IMR-90 (cell line): ENCODE measurements at places on chromosomes 5 and 9. TPM values are rescaled to one million over a fixed set of nuclear protein-coding genes. Genes with fewer than 3 reads are reported as not detected.

Gene NTMT1
- 88.1 and 108 TPM in 2 replicates for polyA plus RNA-seq

Gene WHRN
- polyA plus RNA-seq = 2.6 and 2.8 TPM in 2 replicates

Gene TAL2
- 0.26 TPM in 1 of 2 replicates, not detected in the other for polyA plus RNA-seq

Gene B4GALT7
- 79.6 and 80.5 TPM in 2 replicates for polyA plus RNA-seq

Gene TAF11L9
- not detected in 2 replicates for polyA plus RNA-seq

Gene EGR1
- 104 and 180 TPM in 2 replicates for polyA plus RNA-seq

Gene PTGES
- polyA plus RNA-seq = 6.3 TPM in 2 replicates

Gene RGMB
- polyA plus RNA-seq = 128 and 129 TPM in 2 replicates

Gene PFN3
- not detected in 2 replicates for polyA plus RNA-seq

Gene SPINK1
- polyA plus RNA-seq = not detected in 2 replicates

Gene GNA14
- polyA plus RNA-seq = 0.03 TPM in 1 of 2 replicates, not detected in the other

Gene TAF11L10
- polyA plus RNA-seq = not detected in 2 replicates

DNA sequence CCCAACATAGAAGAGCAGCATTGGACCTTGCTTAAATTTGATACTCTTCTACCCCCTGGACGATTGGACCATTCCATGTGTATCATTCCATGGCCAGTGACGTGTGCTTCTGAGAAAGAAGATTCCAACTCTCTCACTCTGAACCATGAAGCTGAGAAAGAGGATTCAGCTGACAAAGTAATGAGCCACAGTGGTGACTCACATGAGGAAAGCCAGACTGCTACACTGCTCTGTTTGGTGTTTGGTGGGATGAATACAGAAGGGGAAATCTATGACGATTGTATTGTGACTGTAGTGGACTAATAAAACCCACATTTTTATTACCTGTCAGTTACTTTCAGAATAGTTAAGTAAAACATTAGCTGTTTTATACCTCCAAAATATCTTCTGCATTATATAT lies 7.5 kb downstream of the HSPA5 start:
- H3K4me3 ChIP-seq = no peak overlapping the region
- H3K4me1 ChIP-seq = peaks cover 4% of the 10 kb centered on the region; the same call in 1 of the 2 replicates
- DNase-seq = peak; percentile 100
- peaks cover 36% of the 10 kb centered on the region for H3K36me3 ChIP-seq
- H3K27me3 ChIP-seq = no peaks in the 10 kb centered on the region

DNA sequence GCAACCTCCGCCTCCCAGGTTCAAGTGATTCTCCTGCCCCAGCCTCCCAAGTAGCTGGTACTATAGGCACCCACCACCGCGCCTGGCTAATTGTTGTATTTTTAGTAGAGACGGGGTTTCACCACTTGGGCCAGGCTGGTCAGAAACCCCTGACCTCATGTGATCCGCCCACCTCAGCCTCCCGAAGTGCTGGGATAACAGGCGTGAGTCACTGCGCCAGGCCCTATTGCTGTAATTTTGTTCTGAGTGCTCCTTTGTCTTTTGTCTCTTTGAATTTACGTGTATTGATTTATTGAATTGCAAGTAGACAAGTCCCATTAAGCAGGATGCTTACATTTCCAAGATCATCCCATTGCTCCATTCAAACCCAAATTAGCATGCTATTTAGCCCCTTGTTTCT lies 186.7 kb downstream of the MSX2 start:
- H3K27me3 ChIP-seq = no peaks in the 10 kb centered on the region
- H3K4me1 ChIP-seq = no peaks in the 10 kb centered on the region
- H3K27ac ChIP-seq = no peak overlapping the region
- no peak overlapping the region for H3K4me3 ChIP-seq
- DNase-seq = no peak
- no peaks in the 10 kb centered on the region for H3K36me3 ChIP-seq

DNA sequence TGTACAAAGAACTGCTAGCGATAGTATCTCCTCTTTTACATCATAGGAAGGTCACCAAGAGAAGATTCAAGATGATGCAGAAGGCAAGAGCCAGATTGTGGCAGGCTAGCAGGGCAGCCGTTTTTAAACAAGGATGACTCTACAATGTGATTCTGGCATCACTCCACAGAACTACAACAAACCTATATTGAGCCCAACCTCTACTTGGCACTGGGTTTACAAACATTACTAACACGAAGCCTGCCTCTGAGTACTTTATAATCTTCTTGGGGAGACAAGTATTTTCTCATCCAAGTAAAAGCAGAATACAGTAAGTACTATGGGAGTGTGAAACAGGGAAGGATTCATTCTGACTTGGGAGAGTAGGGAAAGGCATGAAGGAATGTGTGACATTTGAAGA lies 448.6 kb downstream of the ZNF608 start:
- H3K27ac ChIP-seq = no peak overlapping the region
- H3K27me3 ChIP-seq = no peaks in the 10 kb centered on the region
- DNase-seq = no peak
- peaks cover 9% of the 10 kb centered on the region; the same call in 1 of the 2 replicates for H3K4me1 ChIP-seq
- no peaks in the 10 kb centered on the region for H3K36me3 ChIP-seq

DNA sequence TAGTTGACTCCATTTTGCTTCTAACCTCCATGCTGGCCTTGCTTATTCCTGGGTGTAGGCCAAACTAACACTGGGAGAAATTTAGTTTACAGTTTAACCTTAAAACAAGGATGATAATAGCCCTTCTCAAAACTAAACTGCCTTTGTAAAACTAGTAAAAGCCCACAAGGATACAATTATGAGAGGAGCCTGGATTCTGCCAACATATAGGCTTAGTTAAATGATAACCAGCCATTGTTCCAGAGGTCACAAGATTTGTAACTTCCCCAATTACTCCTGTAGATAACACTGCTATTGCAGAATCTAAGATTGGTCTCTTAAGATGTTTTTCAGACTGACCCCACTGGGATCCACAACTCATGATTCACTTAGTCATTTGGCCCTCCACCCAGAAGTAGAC lies 2300.3 kb upstream of the C9orf72 start:
- H3K4me3 ChIP-seq = no peak overlapping the region
- H3K36me3 ChIP-seq = no peaks in the 10 kb centered on the region
- no peak overlapping the region for H3K27ac ChIP-seq
- H3K27me3 ChIP-seq = no peaks in the 10 kb centered on the region

- H3K36me3 ChIP-seq = no peaks in the 10 kb centered on the region
- H3K4me3 ChIP-seq = no peak overlapping the region
- H3K4me1 ChIP-seq = no peaks in the 10 kb centered on the region
- H3K27ac ChIP-seq = no peak overlapping the region
These were observed 266.0 kb upstream of the TRIM32 start for GRCh38 chr9:116420993-116421538.

- H3K27me3 ChIP-seq = no peaks in the 10 kb centered on the region
- no peaks in the 10 kb centered on the region for H3K36me3 ChIP-seq
- no peak overlapping the region for H3K4me3 ChIP-seq
- H3K4me1 ChIP-seq = peaks cover 3% of the 10 kb centered on the region; the same call in 1 of the 2 replicates
These were observed 108.9 kb upstream of the CHD1 start for GRCh38 chr5:99037668-99038067.

- H3K36me3 ChIP-seq = no peaks in the 10 kb centered on the region
- DNase-seq = peak; percentile 57
- H3K27ac ChIP-seq = peak overlapping the region; percentile 66; the same call in 1 of the 2 replicates
- peaks cover 20% of the 10 kb centered on the region for H3K4me1 ChIP-seq
- no peaks in the 10 kb centered on the region for H3K27me3 ChIP-seq
- H3K4me3 ChIP-seq = no peak overlapping the region
These were observed 87.9 kb downstream of the CEMIP2 start for GRCh38 chr9:71680189-71680980.

DNA sequence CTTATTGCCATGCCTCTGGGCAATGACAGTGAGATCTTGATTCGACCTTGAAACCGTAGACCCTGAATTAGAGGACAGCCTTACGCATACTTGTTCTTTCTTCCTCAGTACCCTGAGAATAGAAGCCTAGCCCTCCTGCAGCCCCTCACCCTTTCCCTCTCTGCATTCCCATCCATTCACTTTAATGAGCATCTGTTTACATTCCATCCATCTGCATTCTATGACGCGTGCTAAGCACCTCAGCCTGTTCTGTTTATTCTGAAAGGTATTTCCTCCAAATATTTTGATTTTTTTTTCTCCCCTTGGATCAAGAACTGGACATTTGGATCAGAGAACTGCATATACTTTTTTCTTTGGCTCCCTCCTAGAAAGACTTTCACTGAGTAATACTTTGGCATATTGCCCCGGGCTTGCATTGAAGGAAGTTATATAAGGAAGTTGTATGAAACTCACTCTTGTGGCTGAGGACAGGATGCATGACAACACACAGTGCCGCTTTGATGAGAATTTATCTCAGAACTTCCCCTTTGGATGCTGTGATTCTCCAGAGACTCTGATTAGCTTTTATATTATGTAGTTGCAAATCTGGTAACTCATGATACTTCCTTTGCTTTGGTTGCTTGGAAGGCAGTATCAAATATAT lies 15.7 kb downstream of the TMEM8B start:
- DNase-seq = peak; percentile 94
- peaks cover 20% of the 10 kb centered on the region for H3K4me1 ChIP-seq
- peaks cover 9% of the 10 kb centered on the region for H3K36me3 ChIP-seq

- no peaks in the 10 kb centered on the region for H3K36me3 ChIP-seq
- peak overlapping the region; percentile 60 for H3K27ac ChIP-seq
- H3K27me3 ChIP-seq = no peaks in the 10 kb centered on the region
- peak overlapping the region; percentile 84 for H3K4me3 ChIP-seq
- DNase-seq = peak; percentile 44
- H3K4me1 ChIP-seq = 0 out of 2 replicates have a peak, but pooled peaks cover 1% of the 10 kb centered on the region
These were observed 959 bp upstream of the FBXL17 start for GRCh38 chr5:108382784-108383330.

DNA sequence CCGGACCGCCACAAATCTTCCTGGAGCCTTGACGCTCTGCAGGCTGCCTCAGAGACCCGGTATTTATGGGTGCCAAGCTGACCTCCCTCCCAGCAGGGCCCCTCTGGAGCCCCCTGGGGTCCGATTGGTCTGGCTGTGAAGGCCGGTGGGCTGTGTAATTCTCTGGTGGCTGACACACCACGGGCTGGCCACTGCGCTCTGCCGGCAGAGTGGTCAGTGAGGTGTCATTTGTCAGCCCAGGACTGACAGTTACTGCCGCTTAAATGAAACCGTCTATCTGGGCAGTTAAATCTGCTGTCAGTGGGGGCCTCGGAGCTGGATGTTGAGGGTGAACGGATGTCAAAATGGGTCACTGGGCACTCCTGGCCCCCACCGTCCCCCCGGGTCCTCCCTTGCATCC lies 10.7 kb downstream of the NR5A1 start:
- H3K4me3 ChIP-seq = no peak overlapping the region
- no peaks in the 10 kb centered on the region for H3K4me1 ChIP-seq
- no peaks in the 10 kb centered on the region for H3K36me3 ChIP-seq
- no peak for DNase-seq
- peaks cover 87% of the 10 kb centered on the region for H3K27me3 ChIP-seq

DNA sequence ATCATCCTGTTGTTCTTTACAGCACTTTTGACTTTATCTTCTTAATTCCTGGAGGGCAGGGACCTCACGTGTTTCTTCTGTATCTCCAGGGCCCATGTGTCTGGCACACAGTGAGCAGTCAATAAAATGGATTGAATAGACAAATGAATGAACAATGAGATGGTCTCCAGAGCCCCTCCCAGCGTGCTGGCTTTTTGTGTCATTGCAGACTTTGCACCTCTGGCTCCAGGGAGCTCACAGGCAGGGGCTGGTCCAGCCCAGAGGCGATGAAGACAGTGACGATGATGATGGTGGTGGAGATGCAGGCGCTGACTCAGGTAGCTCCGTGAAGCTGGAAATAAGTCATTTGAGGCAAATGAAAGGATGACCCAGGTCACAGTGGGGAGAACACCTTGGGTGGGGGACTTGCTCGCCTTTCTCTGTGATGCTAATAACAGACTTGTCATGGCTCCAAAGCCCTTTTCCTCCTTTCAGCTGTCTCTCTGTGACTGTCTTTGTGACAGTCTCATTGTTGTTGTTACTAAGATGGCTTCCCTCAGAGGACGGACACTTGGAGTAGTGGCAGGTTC lies 30.4 kb upstream of the FABP6 start:
- H3K4me3 ChIP-seq = no peak overlapping the region
- no peak overlapping the region for H3K27ac ChIP-seq
- no peaks in the 10 kb centered on the region for H3K27me3 ChIP-seq
- no peak for DNase-seq

DNA sequence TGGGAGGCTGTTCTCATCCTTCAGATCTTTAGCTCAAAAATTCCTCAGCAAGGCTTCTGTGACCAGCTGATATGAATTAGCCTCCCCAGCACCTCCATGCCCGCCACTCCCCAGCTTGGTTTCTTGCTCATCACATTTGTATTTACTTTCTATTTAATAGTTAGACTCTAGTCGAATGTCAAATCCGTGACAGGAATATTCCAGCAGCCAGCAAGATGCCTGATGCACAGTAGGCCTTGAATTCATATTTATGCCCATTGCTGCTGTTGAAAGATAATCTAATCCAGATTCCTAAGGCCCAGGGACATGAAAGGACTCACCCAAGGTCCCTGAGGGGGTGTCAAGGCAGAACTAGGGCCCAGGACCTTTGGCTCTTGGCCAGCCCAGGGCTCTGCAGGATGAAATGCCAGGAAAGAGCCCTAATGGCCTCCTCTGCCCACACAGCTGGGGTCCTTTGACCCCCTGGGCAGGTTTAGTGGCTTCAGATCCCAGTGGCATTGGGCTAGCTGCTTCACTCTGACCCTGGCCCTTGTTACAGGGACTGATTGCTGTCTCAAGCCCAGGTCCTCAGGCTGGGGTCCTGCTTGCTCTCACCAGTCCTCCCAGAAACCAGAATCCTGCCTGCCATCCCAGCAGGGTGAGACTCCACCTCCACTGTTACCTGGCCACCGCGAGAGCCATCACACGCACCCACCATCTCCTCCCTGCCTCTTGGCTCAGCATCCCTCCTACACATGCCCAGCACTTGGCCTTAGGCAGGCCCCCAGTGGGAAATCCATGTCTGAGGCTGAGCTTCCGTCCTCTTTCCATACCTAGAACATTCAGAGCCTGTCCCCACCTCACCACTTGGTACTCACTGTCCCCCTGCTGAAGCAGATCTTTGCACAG lies 7.3 kb downstream of the CSF1R start:
- no peaks in the 10 kb centered on the region for H3K36me3 ChIP-seq
- H3K4me3 ChIP-seq = no peak overlapping the region
- peaks cover 29% of the 10 kb centered on the region; the same call in 1 of the 2 replicates for H3K27me3 ChIP-seq
- peaks cover 4% of the 10 kb centered on the region; the same call in 1 of the 2 replicates for H3K4me1 ChIP-seq
- no peak overlapping the region for H3K27ac ChIP-seq

- H3K27ac ChIP-seq = no peak overlapping the region
- no peaks in the 10 kb centered on the region for H3K27me3 ChIP-seq
- H3K4me3 ChIP-seq = no peak overlapping the region
- DNase-seq = no peak
- H3K36me3 ChIP-seq = no peaks in the 10 kb centered on the region
These were observed 191.2 kb downstream of the PIK3R1 start for GRCh38 chr5:68406767-68407241.

- H3K4me3 ChIP-seq = no peak overlapping the region
- no peak overlapping the region for H3K27ac ChIP-seq
- H3K36me3 ChIP-seq = no peaks in the 10 kb centered on the region
- peaks cover 9% of the 10 kb centered on the region for H3K27me3 ChIP-seq
- DNase-seq = no peak
These were observed 300.3 kb downstream of the ZNF608 start for GRCh38 chr5:124446120-124446519.
